ENCODE measurements at places on chromosomes 12 and 14.

- DNase-seq, result no peak
Measured at GRCh38 chr12:57491393-57492280, 3.8 kb downstream of the MARS1 start.

DNA sequence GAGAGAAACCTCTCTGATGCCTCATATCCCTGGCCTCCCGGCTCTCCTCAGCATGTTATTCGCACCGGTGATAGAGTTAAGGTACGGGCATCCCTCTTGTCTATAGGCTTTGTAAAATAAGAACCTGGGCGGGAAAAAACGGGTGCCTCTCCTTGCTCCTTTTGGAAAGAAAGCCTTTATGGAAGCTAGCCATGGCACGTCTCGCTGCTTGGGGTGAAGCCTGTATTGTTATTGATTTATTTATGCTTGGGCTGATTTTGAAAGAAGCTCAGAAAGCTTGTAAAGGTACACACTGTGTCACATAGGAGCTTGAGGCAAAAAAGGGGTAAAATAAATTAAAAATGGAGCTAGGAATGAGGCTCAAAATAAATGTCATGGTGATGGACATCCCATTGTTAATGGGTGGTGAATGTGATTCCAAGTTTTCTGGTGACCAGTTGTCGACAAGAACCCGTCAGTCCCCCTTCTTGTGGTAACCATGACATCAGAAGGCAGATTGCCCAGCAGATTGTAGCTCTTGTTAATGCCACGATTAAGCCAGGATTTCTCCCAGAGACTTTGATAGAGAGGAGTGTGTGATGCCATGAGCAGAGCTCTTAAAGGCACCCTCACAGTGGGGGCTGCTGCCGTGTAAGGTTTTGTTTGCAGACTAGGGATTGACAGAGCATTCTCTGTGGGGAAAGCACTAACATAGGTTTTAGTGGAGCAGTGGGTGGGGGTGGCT lies 50.4 kb upstream of the ASPG start:
- DNase-seq, result no peak

GRCh38 chr12:112711507-112711906 lies 80.0 kb upstream of the RPH3A start:
- DNase-seq, result no peak

DNA sequence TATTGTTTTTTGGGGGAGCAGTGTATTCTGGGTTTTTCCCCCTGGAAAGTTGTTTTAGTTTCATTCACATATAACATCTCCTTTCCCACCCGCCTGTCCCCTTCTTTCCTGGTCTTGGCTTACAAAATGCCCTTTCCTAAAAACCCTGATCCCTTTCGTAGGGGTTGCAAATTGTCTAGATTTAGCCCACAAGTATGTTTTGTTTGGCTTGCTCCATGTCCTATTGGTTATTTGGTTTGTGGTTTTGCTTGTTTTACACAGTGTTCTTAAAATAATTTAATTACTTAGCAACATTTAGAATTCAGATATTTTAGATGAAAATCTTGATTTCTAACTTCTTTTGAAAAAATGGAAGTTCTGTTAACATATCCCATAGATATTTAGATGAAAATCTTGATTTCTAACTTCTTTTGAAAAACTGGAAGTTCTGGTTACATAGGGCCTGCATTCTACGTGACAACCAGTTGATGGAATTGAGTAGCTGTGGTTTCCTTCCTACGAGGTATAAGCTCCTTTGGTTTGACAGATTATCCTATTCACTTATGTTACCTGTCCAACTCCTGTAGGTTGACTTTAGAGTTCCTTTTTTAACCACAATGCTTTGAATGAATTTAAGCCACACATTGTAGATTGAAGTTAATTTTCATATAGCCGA lies 89.2 kb upstream of the TMEM263 start:
- no peak for DNase-seq

- DNase-seq, result no peak
Measured at GRCh38 chr14:99779751-99780150, 13.5 kb upstream of the EML1 start.

DNA sequence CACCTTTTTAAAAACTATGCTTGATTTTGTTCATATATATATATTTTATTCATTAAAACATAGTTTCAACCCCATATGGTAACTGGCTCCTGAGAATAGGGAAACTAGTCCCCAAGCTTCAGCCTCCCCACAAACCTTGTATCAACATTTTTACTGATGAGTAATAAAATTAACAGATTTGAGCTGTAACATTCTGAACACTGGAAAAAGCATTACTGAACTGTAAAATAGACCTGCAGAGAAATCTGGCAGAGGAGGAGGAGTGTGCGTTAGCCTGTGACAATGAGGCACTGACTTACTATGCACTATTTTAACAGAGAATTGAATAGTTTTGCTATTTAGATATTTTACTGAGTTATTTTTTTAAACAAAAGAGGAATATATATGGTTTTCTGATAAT lies 43.1 kb downstream of the FRS2 start:
- DNase-seq, result no peak

DNA sequence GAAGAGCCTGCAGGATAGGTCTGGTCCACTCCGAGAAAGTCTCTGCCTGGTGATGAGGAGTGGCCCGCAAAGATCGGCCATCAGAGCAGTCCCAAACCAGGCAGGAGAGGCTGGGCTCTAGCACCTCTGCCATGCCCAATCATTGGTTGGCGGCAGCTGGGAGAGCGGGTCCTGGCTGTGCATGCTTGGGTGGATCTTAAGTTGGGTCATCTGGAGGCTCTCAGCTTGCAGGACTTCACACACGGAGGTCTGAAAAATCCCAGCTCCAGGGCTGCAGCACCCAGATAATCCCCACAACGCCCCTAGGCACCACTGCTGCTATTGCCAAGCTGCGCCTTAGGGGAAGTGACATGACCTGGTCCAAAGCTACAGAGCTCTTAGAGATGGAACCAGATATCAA lies 766.7 kb upstream of the TBX3 start:
- no peak for DNase-seq

DNA sequence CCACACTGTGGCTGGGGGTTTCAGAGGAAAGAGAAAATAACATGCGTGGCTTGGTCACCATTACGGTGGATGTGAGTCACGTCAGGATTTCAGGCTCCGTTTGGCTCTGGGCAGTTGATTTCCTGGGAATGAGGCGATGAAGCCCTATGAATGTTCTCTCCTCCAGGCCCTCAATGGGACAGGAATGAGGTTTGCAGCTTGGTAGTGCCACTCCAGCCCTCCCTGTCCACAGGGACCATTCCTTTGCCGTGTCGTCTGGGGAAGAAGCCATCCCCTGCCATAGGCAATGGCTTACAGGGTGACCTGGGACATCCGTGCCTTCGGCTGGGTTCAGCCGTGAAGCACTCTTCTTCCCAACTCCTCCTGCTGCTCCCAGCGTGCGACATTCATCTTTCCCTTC lies 95.0 kb downstream of the FBXL14 start:
- DNase-seq, result no peak

DNA sequence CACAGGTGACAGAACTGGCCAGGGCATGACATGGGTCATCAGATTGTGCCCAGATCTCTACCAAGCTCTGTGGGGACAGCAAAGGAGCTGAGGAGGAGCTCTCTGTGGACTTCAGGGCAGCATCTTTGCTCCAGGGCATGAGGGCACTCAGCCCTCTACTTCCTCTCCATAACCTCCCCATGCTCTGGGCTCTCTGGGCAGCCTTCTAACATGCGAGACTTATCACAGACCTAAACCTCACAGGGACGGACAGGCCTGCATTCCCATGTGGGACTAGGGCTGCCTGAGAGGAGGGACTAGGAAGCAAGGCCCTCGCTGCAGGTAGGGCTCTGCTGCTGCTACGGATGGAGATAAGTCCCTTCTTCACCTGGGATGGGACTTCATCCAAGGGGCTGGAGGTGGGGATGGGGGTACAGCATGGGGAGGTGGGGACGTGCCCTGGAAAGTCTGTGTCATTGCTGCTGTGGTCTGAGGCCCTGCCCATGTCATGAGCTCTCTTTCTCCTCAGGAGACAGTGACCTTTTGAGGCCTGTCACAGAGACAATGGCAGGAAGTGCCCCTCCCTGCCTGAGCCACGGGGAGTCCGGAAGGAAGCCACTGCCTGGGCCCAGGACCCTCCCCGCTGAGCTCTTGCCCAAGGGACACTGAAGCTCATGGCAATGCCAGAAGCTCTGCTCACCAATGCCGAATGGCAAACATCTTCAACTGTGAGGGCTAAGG lies 44.1 kb downstream of the PITPNM2 start:
- no peak for DNase-seq

DNA sequence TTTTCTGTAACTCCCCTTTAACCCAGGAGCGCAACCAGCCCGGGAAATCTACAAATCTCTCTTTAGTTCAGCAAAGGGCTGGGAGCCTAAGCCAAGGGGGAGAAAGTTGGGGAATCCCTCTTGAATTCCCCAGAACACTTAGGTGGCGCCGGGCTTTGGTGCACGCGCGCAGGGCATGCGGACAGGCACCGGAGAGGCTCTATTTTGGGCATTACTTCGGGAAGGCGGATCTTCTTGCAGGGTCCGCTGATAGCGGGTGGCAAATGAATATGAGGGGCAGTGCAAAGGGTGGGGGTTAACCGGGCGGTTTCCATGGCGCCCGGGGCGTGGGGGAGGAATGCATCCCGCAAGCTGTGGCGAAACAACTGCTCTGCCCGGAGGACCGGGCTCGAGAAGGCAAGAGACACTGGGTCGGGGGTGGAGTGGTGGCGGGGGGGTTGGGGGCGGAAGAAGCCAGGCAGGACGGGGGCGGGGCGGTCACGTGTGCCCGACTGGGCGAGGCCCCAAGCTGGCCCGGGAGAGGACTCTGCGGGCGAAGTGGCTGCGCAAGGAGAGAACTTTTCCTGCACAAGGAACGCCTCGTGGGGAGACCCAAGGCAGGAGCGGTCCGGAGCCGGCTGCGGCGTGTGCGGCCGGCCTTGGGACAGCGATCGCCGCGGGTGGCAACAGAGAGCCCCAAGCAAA lies at the start of gene FLVCR2:
FLVCR2 (plus strand) TSS at position 519 of the 684 bp plus-strand sequence. CDS start 353 bp downstream, outside the sequence.
- peak; percentile 74 for DNase-seq

- no peak for DNase-seq
Measured at GRCh38 chr12:133233006-133233405, 2.7 kb downstream of the ANHX start.

DNA sequence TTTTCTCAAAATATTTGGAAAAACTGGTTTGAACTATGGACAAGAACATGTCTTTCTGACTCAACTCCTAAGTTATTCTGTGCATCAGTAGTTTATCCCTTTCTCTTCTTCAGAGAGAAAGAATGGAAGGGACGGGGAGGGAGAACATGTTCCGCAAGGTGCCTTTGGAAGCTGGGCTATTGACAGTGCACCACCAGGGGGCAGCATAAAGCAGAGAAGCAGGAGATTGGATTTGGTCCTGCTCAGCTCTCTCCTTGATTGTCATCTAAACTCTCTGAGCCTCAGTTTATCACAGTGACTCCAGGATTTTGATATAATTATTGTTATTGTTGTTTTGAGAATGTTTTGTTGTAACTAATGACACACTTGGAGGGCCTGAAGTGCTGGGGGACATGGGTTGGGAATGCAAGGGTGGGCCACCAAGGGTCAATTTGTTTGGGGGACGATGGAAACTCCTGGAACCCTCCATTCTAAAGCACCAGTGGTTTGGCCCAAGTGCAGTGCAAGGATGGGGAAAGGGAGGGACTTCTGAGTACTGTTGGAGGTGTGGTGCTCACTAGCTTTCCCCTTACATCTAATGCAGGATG lies 45.3 kb upstream of the ANO6 start:
- peak; percentile 42 for DNase-seq

GRCh38 chr12:64184216-64184615 lies 37.9 kb downstream of the KICS2 start:
- DNase-seq, result no peak

GRCh38 chr12:127723251-127723650 lies 543.7 kb upstream of the TMEM132C start:
- no peak for DNase-seq

GRCh38 chr14:38226366-38226765 lies 18.7 kb downstream of the SSTR1 start:
- no peak for DNase-seq

DNA sequence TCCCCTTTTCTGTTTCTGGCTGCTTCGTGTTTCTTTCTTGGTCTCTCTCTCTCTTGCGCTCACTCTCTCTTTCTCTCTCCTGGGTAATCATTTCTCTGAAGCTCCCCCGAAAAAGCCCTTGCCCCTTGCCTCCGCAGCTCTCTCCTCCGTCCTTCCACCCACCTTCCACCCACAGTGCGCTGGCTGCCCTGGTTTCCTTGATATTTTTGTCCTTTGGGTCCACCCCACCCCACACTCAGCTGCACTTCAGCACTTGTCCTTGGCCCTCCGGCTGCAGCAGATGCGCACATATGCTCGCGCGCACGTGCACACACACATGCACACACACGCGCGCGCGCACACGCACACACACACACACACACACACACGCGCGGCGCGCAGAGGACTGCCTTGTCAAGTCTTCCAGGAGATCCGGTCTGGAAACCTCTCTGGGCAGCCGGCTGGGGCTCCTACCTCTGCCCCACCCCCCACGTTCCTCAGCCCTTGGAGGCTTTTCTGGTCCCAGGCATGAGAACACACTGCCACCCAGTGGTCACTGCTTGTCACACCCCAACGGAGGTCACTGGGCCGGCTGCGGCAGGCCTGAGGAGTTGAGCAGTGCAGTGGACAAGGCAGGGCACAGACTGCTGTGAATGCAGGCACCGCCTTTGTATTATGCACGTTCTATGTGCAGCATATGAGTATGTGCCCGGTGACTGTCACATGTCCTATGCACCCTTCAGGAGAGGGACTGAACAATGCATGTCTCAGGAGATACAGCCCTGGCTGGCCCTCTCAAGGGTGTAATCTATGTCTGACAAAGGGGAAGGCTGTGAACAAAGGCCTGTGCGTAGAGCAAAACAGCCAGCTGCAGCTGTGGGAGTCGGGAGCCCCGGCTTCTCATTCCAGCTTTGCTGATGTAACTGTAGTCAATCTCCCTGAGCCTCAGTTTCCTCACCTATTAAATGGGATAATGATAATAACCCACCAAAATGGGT lies 6.5 kb downstream of the LAG3 start:
- no peak for DNase-seq

DNA sequence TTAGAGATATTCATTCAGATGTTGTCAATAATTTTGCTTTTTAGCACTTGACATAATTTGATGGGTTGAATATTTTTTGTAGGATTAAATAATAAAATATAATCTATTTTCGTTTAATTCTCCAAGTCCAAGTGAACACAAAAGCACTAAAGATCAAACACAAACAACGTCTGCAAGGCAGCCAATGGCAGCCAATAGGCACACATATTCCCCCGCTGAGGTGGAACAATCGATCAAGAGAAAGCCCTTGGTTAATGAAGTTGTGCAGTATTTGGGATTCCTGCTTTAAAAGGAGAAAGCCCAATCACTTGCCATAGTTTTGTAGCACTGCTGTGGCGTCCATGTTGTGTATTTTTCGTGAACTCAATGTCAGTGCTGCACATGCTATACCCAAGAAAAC lies 1.5 kb downstream of the DHRS7 start:
- DNase-seq, result no peak

- no peak for DNase-seq
Measured at GRCh38 chr12:130582286-130582685, 133.8 kb downstream of the RIMBP2 start.

GRCh38 chr12:125220404-125221273 lies 155.4 kb downstream of the AACS start:
- DNase-seq, result no peak
